Stimulated activated CD4-positive, alpha-beta T cell treated with anti-CD3 and anti-CD28 coated beads, TNF-alpha, amount 100 ng/mL, for 1 hour (primary cell): ENCODE measurements at places on chromosomes 3 and 15.

- DNase-seq = no peak
Measured at GRCh38 chr3:119738741-119739140, 35.9 kb downstream of the CFAP91 start.

DNA sequence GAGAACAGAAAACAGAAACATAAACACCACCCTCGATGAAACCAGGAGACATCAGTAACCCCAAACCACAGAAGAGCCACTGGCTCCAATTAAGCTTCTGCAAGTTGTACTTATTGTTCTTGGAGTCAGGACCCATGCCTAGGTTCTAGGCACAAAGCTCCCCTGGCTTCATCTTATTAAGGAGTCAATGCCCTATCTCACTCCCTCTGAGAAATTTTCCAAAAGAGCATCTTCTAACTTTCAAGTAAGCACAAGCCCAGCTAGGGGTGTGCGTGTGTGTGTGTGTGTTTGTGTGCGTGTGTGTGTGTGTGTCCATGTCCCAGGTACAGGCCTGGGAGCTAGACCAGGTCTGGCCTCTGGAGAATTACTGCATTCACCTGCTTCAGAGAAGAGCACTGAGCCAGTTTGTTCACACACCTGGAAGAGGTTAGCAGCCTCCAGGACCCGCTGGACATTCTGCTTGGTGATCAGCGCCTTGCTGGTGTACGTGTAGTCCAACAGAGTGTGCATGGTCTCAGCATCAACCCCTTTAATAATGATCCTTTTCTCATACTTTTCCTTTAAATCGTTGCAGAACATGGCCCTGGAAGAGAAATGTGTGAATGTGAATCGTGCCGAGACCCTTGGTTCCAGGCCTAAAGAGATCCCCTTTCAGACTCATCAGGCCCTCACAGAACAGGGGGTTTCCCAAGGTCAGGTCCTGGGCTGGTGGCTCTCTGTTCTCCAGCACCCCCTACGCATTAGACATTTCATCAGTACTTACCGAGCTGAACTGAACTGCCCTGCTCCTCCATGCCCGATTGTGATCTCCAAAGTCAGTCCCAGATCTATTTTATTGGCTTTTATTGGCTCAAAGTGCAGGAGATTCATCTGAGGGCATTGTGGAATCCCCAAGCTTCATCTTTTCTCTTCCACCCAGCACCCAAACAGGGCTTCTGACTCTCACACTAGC is 27.8 kb downstream of the KLHL6 start:
- DNase-seq = no peak

DNA sequence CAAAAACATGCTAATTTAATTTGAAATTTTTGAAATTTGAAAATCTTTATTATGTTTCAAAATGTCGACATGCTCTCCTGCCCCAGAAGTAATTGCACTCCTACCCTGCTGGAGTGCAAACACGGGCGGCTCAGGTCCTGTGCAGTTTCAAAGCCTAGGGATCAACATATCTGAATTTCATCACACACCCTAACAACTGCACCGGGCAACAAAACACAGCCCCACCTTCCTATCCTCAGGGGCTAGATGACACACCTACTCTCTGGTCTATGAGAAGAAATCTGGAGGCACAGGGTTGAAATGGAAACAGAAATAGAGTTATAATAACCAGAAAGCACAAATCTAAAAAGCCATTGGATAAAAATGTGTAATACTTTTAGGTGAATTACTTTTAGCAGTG is 61.4 kb downstream of the BFSP2 start:
- no peak for DNase-seq

- no peak for DNase-seq
Measured at GRCh38 chr3:15345608-15346137, 13.3 kb upstream of the SH3BP5 start.

DNA sequence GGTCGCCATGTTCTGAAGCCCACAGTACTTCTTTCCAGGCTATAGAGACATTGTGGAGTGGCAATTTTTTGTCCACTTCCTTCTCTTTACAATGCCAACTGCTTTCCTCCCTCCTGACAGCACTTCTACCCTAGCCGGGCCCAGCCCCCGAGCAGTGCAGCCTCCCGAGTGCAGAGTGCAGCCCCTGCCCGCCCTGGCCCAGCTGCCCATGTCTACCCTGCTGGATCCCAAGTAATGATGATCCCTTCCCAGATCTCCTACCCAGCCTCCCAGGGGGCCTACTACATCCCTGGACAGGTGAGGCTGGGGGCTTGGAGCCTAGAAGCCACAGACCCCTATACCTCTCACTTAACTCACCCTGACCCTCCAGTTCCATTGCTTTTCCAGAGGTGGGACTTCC is 2.8 kb downstream of the EIF4G1 start:
- no peak for DNase-seq

GRCh38 chr15:60887139-60887538 is 342.0 kb downstream of the RORA start:
- no peak for DNase-seq

GRCh38 chr3:171039674-171040073 is 13.2 kb upstream of the SLC2A2 start:
- no peak for DNase-seq

DNA sequence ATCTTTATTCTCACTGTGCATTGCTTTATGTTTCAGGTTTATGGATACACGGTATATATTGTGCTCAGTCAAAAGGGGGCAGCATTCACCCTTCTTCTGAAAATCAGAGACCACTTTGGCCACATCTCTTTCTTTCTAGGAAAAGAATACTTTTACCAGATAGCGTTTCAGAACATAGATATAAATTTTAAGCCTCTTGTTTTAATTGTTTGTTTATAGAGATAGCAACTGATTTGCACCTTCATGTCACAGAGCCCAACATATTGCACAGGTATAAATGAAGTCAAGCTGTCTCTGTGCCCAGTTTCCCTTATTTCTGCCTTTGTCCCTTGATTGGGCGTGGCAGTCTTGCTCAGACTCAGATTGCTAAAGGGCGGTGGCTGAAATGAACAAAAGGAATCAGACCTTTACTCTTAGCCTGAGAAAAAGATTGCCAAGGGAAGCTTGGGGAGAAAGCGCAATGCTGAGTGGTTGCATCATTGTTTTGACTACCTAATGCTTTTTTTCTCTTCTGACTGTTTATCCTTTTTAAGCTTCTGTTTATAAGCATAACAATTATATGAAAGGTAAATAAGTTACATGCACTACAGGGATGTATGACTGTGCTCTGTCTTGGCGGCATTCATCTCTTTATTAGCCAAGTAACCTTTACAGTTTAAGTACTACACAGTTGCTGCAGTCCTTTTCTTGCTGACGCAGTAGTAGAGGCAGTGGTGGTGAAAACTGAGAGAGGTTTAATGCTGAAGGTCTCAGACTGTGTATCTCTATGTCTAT is 70.8 kb upstream of the ZBTB20 start:
- DNase-seq = no peak

DNA sequence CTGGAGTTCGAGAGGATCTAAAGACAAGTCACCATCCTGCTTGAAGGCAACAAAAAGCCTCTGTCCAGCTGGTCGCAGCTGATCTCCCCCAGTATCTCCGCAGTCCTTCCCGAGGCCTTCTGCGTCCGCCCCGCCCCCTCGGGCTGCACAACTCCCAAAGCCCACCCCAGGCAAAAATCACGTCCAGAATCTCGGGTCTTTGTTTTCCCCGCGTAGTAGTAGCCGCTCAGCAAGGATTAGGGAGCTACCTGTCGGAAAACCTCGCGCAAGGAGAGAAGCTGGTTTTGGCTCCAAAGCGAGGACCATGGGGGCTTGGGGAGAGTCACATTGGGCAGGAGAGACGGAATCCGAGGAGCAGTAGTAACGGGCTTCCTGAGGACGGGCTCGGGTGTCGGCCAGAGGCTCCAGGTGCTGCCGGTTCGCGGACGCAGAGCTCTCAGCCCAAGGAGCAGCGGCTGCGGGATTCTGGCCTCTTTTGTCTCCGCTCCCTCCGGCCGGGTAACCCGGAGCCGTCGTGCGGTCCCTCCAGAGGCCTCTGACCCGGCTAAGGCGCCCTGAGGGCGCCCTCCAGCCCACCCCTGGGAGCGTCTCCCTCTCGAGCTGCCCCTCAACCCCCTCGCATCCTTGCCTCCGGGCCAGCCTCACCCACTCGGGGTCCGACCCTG is 401 bp downstream of the ZSCAN29 start:
- no peak for DNase-seq

DNA sequence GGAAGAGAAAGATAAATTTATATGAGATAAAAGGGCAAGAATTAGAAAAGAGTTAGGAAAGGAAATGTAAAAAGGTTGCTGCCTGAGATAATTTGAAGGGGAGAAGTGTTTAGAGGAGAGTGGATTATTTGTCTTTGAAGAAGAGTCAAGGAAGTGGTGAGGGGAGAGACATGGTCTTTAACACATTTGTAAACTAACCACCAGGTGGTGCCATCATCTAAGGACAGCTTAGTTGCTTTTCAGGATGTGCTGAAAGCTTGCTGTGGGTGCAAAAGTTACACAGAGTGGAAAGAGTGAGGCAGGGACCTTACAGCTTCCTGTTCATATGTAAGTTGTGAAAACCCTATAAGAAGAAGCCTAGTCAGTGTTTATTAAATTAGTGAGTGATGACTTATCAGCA is 114.1 kb upstream of the DNAJC19 start:
- no peak for DNase-seq

DNA sequence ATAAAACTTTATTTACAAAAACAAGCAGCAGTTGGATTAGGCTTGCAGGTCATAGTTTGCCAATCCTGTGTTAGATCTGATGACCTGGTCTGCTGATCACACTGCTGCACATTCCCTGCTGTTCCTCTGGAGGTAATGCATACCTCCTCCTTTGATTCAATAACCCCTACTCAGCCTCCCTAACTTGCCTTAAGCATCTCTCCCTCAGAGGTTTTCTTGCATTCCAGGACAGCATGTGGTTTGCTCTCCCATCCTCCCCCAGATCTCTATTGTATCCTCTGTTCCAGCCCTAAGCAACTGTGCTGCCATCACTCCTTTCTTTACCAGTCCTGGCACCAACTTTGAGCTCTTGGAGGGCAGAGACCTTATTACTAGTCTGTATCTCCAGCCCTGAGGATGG is 63.4 kb downstream of the CACNA2D3 start:
- DNase-seq = no peak
